Hippocampal formation (tissue), 2 donors: ENCODE measurements at places on chromosomes 1 and 21.

DNA sequence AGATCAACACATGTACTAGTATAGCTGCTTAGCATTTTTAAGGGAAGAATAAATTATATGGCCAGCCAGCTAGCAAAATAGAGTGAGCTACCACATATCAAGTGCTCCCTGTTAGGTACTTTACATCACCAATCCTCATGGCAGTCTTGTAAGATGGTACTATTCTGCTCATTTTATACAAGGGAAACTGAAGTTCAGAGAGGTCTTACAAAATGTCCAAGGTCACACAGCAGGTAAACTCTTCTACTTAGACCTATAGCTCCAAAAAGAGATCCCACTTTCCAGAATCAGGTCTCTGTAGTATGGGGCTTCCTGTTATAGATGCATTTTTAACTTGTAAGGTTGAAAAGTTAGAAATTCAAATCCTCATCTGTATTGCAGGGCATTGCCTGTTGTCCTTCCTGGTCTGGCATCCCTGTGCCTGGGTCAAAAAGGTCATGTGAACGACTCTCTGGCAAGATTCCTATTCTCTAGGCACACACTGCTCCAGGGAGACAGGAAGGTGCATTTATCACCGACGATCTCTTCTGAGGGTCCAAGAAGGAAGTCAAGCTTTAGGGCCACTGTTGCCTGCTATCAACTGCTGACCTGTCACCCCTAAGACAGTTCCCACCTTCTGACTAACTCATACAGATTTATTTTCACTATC is 41.1 kb downstream of the TRIT1 start:
- no peak for DNase-seq

DNA sequence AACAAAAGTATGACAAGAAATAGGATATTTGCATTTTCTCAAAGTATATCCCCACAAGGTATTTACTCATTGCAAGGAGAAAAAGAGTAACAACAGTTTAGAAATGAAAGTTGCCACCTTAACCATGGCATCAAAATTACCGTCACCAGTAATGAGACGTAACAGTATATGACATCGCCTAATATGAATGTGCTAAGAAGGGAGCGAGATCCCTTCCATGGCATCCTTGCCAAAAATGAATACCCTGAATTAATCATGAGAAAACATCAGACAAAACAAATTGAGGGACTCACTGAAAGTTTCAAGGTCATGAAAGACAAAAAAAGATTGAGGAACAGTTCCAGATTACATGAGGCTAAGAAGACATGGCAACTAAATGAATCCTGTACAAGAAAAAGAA is 78.9 kb upstream of the MROH9 start:
- no peak for DNase-seq

DNA sequence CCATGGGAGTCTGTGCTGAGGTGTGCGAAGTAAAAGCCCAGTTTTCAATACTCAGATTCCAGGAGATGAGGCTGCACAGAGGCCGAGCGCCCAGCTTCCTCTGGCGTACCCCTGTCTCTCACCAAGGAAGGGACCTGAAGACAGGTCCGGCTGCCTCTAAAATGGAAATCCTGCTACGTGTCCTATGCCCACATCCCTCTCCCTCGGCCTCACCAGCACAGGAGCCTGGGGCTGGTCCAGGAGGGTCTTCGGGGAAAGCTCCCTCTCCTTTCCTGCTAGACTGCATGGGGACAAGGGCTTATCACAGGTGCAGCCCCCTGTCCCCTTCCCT is 392 bp downstream of the MRPL55 start:
- DNase-seq, result no peak

DNA sequence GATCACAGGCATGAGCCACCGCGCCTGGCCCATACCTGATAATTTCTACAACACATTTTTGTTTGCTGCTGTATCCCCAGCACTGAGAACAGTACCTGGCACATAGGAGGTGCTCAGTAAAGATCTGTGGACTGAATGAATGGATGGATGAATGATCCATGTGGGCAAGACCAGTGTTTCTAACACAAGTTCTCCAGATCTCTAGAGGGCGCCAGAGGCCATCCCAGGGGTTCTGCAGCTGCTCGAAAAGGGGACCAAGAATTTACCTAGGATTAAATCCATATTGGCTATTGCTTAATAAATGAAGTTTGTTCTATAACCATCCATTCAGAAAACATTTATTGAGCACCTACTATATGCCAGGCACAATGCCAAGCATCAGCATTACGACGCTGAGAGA is 167.7 kb downstream of the ACTL8 start:
- no peak for DNase-seq

GRCh38 chr1:211320980-211321379 is 5.7 kb upstream of the TRAF5 start:
- DNase-seq, result no peak

DNA sequence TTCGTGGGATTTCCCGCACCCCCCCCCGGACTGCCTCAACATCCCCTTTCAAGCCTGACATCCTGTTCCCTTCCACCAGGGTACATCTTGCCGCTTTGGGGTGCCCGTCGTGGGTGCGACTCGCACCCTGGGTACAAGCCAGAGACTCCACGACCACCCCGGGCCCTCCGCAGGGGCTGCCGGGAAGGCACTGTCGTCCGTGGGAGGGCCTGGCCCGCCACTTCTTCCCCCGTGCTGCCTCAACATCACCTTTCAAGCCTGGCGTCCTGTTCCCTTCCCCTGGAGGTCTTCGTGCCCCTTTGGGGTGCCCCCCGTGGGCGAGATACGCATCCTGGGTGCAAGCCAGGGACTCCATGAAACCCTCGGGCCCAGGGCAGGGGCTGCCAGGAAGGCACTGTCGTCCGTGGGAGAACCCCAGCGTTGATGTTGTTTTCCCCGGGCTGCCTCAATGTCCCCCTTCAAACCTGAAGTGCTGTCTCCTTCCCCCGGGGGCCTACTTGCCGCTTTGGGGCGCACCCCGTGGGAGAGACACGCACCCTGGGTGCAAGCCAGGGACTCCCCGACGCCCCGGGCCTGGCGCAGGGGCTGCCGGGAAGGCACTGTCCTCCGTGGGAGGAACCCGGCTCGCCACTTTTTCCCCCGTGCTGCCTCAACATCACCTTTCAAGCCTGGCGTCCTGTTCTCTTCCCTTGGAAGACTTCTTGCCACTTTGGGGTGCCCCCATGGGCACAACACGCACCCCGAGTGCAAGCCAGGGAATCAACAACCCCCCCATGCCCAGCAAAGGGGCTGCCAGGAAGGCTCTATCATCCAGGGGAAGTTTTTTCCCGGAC is 138.6 kb downstream of the LIPI start:
- DNase-seq, result no peak
